Effector CD4-positive, alpha-beta T cell (primary cell): ENCODE measurements at places on chromosomes 13 and 19.

- no peak for DNase-seq
These were observed 3.6 kb upstream of the NDUFB7 start for GRCh38 chr19:14575428-14575980.

DNA sequence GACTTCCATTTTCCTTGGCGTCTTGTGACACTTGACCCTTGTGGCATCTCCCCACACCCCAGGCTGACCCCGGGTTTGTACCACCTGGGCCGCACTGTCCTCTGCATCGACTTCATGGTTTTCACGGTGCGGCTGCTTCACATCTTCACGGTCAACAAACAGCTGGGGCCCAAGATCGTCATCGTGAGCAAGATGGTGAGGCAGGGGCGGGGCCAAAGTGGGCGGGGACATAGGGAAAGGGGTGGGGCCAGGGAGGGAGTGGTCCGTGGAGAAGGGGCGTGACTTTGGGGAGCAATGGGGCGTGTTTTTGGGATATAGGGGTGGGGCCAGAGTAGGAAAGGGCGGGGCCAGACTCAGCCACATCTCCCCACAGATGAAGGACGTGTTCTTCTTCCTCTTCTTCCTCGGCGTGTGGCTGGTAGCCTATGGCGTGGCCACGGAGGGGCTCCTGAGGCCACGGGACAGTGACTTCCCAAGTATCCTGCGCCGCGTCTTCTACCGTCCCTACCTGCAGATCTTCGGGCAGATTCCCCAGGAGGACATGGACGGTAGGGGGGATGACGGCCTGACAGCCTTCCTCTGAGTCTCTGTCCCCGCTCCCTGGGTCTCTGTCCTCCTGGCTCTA lies 42.8 kb downstream of the TRPM4 start:
- no peak for DNase-seq

DNA sequence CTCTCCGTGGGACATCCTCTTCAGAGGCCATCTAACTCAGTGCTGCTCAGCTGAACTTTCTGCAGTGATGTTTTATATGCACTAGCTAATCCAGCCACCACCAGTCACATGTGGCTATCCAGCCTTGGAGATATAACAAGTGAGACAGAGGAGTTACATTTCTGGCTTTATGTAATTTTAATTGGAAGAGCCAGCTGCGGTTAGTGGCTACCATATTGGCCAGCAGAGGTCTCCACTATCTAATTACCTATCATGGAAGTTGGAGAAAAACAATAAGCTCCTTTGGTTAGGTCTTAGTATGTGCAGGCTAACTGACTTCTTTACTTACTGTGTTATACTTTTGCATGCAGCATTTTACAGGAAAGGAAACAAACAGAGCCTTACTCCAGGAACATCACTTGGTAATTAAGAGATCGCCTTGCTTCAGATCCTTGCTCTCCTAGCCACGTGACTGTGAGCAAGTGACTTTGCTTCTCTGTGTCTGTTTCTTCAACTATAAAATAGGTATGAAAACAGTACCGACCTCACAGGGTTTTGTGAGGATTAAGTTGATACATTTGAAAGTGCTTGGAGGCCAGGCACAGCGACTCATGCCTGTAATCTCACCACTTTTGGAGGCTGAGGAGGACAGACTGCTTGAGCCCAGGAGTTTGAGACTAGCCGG lies 1.6 kb upstream of the KLK10 start:
- DNase-seq, result no peak

GRCh38 chr13:24644036-24644435 lies 36.2 kb upstream of the ATP12A start:
- DNase-seq, result no peak

DNA sequence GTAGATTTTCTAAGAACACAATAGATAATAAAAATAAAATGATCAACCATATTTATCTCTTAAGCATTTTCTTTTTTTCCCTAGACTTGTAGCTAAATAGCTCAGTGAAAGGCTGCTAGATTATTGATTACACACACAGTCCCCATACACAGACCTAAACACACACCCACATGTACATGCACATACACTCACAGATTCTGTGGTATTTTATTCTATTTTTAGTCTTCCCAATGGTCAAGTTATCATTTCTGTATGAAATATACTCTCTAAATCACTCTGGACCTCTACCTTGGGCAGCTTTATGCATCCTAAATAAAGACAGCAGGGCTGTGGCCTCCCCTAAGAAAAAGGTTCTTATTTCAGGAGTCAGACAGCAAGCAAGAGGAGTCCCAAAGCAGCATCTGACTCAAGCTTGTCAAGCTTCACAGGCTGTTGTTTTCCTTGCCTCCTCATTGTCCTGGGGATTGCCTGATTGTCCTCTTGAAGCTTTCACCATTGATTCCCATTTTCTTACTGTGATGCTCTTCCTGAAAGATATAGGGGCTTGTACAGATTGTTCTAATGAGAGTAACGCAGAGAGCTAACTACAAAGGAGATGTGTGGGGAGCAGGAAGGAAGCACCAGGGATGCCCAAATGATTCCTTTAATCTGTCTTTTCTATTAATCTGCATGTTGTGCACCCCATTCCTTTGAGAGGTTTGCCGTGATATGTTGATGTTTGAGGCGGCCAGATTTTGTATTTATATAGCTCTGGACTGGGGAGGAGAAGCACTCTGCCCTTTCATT lies 986.5 kb downstream of the PCDH17 start:
- no peak for DNase-seq

- no peak for DNase-seq
These were observed 662.1 kb downstream of the PCDH9 start for GRCh38 chr13:66567899-66568612.

DNA sequence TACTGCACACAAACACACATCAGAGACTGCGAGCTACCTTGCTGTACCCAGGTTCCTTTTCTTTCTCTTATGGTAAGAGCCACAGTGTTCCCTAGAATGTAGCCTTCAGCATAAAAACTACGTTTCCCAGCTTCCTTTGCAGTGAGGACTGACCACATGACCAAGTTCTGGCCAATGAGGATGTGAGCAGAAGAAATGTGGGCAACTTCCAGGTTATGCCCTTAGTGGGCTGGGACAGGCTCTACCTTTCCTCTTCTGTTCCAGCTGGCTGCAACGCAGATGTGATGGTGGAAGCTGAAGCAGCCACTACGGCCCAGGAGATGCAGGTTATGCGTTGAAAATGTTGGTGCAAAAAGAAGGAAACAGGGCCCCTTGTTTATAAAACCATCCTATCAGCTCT lies 27.5 kb downstream of the VRK3 start:
- no peak for DNase-seq

DNA sequence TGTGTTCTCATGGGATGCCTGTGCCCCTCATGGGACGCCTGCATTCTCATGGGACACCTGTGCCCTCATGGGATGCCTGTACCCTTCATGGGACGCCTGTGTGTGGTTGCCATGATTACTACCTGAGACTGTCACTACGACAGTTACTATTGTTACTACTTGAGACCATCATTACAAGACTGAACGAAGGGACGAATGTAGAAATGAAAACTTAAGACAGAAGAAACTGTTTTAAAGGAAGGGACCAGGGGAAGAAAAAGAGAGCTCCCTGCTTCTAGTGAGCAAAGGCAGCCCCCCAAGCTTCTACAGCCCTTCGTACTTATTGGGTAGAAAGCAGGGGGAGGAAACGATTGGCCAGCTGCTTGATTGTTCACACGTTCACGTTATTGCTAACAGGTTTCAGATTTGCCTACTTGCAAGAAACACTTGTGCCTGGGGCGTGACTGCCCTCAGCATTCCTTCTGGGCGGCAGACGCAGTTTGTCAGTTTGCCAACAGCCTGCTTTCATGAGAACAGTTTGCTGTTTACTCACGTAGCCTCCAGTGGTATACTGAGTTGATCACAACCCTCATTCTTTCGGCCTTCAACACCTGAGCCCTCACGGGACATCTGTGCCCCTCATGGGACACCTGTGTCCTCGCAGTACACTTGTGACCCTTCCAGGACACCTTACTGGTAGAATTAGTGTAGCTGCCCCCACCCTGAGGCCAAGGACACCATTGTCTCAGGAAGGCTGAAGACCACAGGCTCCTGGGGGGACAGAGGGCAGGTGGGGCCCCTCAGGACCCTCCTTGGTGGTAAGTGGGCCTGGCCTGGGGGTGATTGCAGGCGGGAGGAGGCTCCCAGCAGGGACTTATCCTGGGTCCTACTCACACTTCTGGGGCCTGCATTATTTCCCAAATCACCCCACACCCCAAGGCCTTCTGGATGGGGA lies 2.5 kb upstream of the S1PR4 start:
- DNase-seq, result peak; percentile 26

DNA sequence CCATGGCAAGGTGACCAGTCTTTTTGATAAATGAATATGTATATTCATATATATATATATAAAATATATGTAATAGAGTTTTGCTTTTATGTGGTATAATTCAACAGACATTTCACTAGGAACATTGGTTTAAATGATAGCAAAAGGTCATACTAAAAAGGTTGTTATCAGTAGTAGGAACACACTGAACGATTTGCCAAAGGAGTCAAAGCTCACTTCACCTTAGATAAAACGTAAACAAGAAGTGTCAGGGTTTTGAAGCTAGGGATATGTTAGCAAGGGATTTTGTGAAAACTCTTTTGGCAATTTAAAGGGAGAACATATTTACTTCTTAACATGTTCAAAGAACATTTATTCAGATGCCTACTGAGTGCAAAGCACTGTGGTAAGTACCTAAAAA lies 8.0 kb upstream of the HS6ST3 start:
- DNase-seq, result no peak

- no peak for DNase-seq
These were observed 13.2 kb downstream of the GADD45B start for GRCh38 chr19:2488942-2489731.
